Stimulated activated CD8-positive, alpha-beta memory T cell treated with anti-CD3 and anti-CD28 coated beads, Interleukin-4, amount 100 ng/mL, for 4 hours (primary cell): ENCODE measurements at places on chromosomes 2 and 18.

DNA sequence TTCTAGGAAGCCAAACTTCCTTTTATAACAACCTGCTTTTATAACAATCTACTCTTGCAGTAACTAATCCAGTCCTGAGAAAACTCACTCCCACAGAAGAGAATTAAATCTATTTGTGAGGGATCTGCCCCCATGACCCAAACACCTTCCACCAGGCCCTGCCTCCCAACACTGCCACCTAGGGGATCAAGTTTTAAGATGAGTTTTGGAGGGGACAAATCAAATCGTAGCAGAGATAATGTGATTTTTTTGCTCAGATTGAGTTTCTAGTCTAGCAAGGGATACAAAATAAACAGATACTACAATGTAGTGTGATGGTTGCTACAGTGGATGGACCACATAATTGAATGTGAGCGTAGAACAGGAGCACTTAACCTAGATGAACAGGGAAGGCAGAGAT lies 52.2 kb downstream of the NCOA1 start:
- no peak for DNase-seq

DNA sequence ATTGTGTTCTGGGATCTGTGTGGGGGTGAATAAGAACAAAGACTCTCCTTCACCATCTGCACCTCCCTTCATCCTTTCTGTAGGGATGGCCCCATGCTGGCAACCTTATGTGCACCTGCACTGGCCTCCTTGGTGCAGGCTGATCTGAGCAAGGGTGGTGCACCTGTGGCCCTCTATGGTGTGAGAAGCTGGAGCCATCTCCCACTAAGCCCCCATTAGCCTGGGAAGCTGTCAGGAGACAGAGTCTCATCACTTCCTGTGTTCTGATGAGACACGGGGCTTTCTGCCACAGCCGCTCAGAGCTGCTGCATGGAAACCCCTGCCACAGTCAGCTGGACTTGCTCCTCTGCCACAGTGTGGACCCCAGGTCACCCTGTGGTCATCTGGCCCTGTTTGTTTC lies 565.3 kb upstream of the SALL3 start:
- DNase-seq = no peak

DNA sequence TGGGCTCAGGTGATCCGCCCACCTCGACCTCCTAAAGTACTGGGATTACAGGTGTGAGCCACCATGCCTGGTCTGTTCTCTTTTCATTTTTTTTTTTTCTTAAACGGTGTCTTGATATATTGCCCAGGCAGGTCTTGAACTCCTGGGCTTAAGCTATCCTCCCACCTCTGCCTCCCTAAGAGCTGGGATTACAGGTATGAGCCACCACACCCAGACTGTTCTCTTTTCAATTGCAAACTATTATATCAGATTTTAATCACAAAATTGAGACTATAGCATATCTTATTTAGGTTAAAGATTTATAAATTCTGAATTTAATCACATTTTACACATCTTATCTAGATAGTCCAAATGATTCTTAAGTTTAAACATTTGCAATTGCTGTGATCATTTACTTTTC lies 15.5 kb upstream of the ACTR2 start:
- no peak for DNase-seq

- DNase-seq = no peak
Measured at GRCh38 chr18:50716902-50717301, 102.9 kb downstream of the MRO start.

DNA sequence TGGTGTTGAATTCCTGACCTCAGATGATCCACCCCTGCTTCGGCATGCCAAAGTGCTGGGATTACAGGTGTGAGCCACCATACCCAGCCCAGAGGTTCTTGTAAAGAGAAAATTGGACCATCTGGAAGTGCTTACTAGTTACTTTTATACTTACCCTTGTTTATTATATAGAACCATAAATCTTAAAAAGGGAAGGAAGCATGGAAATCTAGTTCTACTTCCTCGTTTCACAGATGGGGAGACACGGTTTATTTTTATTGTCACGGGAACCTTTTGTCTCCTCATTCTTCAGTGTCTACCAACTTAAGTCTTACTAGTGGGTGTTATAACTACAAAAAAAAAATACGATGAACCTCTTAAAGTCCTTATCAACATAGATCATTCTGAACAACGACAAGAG lies 45.8 kb upstream of the PDK1 start:
- no peak for DNase-seq

- DNase-seq = no peak
Measured at GRCh38 chr2:36561237-36561944, 36.6 kb downstream of the FEZ2 start.

GRCh38 chr18:4224031-4224704 lies 230.9 kb downstream of the DLGAP1 start:
- DNase-seq = no peak

DNA sequence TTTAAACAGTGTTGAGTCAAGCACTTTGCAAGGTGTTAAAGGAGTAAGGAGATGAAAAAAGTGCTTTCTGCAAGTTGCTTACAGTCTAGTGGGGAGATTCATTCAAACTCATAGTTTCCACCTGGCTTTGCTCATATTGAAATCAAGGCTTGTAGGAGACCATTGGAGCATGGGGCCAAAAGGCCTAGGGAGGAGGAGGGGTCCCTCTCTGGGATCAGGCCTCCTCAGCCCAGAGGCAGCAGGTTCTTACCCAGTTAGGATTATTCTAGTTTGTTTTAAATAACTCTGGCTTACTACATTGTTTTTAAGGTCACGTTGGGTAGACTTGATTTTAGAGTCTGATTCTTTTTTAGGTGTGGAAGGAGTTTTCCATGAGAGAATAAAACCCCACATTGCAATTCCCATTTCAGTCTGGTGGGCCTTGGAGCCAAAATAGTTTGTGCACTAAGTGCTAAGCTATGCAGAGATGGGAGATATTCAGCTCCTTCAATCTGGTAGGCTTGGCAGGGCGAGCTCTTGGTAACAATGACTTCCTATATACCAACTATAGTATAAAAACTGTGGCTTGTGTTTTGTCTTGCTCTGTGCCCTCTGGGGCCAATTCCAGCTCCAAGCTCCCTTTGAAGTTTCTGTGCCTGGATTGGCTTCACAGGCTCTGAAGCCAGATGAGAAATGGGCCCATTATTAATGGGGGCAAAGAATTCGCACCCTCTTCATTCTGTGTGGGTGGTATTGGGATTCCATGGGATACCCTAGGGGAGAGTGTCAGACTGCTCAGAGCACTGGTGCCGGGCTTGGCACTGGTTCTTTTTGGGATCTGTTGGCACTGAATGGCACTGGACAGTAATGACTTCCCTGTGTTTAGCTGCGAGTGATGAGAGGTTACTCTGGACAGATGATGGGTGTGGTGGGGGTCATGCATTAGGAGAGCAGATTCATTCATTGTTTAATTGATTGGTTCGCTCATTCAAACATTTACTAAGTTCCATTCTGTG lies 301.1 kb downstream of the MYCN start:
- no peak for DNase-seq

DNA sequence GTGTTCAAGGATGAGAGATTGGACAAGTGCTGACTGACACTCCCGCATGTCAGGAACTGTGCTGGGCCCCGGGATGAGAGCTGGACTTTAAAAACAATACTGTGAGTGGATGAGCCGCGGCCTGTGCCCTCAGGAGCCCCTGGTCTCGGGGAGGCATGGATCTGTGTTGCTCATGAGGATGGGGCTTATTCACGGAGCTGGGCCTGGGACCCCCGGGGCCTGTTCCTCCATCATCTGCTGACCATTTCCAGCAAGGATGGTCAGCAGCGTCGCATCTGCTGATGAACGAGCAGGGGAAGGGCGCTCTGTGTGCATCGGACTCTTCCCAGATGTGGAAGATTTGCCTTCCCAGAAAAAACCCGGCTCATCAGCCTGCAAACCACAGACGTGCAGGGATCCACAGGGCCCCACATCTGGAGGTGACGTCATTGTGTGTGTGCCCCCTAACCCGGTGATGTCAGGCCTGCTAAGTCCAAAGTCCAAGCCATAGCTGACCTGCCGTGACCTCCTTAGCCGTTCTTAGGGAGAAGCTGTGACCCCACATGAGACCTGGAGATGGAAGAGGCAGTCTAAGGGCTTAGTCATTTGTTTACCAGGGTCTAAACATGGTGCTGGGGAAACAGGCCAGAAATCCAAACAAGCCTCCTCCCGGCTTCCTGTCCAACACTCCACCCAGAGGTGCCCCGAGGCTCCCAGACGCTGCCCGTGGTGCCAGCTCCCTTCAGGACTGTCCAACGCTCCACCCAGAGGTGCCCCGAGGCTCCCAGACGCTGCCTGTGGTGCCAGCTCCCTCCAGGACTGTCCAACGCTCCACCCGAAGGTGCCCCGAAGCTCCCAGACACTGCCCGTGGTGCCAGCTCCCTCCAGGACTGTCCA lies 143.9 kb downstream of the PXDN start:
- no peak for DNase-seq

- no peak for DNase-seq
Measured at GRCh38 chr2:100621371-100621951, 58.7 kb downstream of the PDCL3 start.

- DNase-seq = no peak
Measured at GRCh38 chr2:84247532-84247931, 211.5 kb downstream of the SUCLG1 start.

- no peak for DNase-seq
Measured at GRCh38 chr2:20625491-20626391, 25.2 kb downstream of the HS1BP3 start.

DNA sequence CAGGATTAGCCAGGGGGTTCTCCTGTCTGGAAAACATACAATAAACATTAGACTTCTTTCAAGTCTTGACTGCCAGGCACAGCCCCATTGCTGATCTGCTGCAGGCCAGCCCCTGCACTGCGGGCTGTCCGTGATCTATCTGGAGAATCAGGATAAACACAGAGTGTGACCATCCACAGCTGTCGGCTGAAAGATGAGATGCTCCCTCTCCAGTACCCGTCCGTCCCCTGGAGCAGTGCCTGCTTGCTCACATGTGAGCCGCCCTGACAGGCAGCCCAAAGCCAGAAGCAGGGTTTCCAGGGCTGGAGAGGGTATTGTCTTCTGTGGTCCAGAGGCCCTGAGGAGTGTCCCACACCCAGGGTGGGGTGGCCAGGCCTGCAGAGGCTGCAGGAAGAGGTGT lies 46.1 kb upstream of the FOSL2 start:
- no peak for DNase-seq

- no peak for DNase-seq
Measured at GRCh38 chr2:218431878-218432277, 13.0 kb downstream of the VIL1 start.

GRCh38 chr18:32470460-32470713 lies 295 bp downstream of the GAREM1 start:
- no peak for DNase-seq

GRCh38 chr2:68426848-68427579 lies 40.1 kb downstream of the FBXO48 start:
- DNase-seq = no peak

DNA sequence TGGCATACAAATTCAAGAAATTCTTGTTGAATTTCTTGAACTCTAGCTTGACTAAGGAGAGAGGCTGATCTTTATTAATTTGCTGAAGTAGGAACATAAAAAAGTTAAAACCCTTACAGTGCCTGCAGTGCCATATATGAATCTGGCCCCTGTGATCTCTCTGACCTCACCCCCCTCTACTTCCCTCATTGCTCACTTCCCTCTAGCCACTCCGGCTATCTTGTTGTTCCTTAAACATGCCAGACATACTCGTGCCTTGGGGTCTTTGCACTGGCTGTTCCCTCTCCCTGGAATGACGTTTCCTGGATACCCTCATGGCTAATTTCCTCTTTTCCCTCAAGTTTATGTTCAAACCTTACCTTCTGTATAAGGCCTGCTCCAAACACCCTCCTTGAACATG lies 246.3 kb upstream of the SIX2 start:
- DNase-seq = no peak

GRCh38 chr2:159939946-159940345 lies 122.5 kb downstream of the PLA2R1 start:
- DNase-seq = no peak
